ENCODE measurements at places on chromosomes 7 and 10. TPM values are rescaled to one million over a fixed set of nuclear protein-coding genes. Genes with fewer than 3 reads are reported as not detected.

Gene SEMA3E
- total RNA-seq: 0.81 TPM

Gene OR2A5
- not detected for total RNA-seq

Gene TSPAN15
- total RNA-seq: 20.9 TPM

Gene TACC2
- total RNA-seq: 30.3 TPM

Gene DEPP1
- 10.1 TPM for total RNA-seq

Gene TSPAN13
- 63.1 TPM for total RNA-seq

GRCh38 chr7:150685219-150686029, at the start of gene GIMAP2:
GIMAP2 (plus strand) TSS chr7:150685706; CDS start chr7:150687060, 1,354 bp downstream.
- DNase-seq: no peak

DNA sequence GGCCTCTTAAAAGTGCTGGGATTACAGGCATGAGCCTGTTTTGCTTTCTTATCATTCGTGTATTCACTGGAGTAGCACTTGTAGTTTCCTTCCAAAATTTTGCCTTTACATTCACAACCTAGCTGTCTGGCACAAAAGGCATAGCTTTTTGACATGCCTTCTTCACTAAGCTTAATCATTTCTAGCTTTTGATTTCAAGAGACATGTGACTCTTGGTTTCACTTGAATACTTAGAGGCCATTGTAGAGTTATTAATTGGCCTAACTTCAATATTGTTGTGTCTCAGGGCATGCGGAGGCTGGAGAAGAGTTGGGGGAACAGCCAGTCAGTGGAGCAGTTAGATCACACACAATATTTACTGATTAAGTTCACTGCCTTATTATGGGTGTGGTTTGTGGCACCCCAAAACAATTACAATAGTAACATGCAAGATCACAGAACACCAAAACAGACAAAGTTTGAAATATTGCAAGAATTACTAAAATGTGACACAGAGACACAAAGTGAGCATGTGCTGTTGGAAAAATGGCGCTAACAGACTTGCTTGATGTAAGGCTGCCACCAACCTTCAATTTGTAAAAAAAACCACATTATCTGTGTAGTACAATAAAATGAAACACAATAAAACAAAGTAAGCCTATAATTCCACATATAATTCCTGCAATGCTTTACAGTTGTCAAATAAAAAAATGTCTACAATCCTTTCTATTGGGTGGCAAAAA, 43.1 kb downstream of the BRAF start:
- DNase-seq: no peak

- no peak for DNase-seq
Measured at GRCh38 chr7:81081616-81082015, 162.8 kb upstream of the SEMA3C start.

GRCh38 chr10:102537948-102538347, 34.2 kb downstream of the SUFU start:
- DNase-seq: no peak

GRCh38 chr7:132677918-132678317, 101.6 kb upstream of the PLXNA4 start:
- no peak for DNase-seq

GRCh38 chr10:123787566-123787965, 104.0 kb downstream of the CPXM2 start:
- peak; percentile 29 for DNase-seq

GRCh38 chr10:80203835-80204676, 1.3 kb downstream of the ANXA11 start:
- DNase-seq: no peak

DNA sequence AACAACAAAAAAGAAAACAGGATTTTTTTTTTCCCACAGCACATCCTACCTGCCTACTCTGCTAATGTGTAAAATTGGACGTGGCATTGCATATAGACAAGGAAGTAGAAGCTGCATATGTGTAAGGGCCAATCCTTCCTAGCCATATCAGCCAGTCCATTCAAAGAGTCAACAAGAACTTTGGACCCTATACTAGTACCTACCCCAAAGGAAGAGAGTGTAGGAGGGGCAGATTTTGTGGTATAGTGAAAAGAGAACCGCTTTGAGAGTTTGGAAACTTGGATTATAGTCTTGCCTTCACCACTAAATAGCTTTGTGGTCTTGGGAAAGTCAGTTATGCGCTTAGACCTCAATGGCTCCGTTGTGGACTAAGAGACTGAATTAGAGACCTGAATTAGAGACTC, 12.1 kb upstream of the MCU start:
- DNase-seq: no peak

GRCh38 chr7:128732521-128733277, 6.5 kb upstream of the CALU start:
- no peak for DNase-seq

DNA sequence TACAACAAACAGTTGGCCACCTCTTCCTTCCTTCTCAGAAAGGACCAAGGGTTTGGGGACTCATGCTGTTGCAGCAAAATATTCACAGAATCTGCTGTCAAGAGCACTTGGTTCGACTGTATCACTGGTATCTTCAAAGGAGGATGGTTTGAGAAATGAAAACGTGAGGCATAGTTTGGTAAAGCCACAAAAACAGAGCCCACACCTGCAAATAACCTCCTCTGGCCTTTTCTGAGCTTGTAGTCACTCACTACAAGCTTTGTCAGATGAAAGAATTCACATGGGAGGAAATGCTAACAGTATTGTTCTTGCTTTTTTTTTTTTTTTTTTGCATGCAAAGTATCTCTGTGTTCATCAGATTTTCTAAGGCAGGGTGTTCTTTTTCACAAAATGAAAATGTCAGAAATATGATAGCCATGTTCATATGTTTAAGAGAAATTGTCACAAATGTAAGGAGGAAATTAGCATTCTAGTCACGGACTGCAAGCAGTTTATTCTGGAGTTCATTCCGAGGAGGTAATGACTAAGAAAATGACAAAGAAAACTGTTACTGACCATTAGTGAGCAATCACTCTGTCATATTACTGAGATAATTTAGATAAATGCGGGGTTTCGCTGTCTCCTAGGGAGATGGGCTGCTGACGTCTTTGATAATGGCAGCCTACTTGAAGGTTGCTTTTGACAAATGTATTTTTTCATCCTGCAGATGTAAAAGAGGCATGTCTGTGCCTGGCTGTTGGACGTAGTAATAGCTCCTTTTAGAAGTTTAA, 117.8 kb upstream of the MYO3A start:
- no peak for DNase-seq
